ENCODE measurements at places on chromosomes 1 and 21. TPM values are rescaled to one million over a fixed set of nuclear protein-coding genes. Genes with fewer than 3 reads are reported as not detected.

DNA sequence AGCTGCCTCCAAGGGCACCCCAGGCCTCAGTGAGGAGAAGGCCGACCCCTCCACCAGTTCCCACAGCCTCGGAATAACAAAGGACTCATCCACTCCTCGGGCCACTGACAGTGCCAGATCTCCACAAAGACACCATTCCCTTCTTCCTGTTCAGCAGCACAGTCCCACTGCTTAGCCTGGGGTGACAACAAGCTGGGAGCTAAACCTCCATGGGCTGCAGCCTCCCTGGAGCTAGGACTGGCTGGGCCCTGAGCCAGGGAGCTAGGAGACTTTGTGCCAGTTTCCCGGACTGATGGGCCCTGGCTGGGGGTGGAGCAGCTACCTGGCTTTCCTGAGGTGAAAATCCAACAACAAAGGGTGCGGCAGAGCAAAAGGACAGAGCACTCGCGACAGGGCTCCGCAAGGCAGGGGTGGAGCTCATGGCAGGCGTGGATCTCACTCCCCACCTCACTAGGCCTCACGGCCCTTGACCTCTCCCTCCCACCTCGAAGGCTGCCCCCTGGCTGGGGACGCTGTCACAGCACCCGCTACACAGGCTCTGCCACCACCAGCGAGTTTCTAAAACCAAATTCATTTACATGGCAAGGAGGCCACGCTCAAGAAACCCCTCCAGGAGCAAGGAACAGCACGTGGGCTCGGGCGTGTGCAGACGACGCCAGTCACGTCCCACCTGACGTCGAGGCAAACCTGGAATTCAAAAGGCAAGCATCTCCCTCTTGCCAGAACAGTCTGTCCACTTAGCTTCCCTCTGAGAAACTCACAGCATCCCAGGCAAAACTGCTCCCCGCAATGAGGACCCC is 13.8 kb downstream of the SLC35E2B start:
- no peak for DNase-seq

GFI1 gene
- 0.71 TPM for total RNA-seq

DNA sequence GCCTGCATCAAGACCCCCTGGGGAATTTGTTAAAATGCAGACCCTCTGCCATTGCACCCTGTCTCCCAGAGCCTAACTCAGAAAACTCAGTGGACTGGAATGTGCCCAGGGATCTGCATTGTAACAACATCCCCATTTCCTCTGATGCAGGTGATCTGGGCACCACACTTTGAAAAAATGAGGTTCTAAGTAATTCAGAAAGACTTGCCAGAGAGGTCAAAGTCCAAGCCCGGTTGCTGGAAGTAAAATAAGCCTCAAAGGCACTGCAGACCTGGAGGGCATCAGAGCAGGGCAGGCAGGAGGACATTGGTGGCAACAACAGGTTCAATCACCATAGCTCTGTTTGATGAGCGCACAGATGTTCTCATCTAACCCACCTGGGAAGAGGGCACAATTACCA is 90.7 kb downstream of the SYT2 start:
- DNase-seq = no peak

ATAD3A gene
- total RNA-seq = 17.6 TPM

DNA sequence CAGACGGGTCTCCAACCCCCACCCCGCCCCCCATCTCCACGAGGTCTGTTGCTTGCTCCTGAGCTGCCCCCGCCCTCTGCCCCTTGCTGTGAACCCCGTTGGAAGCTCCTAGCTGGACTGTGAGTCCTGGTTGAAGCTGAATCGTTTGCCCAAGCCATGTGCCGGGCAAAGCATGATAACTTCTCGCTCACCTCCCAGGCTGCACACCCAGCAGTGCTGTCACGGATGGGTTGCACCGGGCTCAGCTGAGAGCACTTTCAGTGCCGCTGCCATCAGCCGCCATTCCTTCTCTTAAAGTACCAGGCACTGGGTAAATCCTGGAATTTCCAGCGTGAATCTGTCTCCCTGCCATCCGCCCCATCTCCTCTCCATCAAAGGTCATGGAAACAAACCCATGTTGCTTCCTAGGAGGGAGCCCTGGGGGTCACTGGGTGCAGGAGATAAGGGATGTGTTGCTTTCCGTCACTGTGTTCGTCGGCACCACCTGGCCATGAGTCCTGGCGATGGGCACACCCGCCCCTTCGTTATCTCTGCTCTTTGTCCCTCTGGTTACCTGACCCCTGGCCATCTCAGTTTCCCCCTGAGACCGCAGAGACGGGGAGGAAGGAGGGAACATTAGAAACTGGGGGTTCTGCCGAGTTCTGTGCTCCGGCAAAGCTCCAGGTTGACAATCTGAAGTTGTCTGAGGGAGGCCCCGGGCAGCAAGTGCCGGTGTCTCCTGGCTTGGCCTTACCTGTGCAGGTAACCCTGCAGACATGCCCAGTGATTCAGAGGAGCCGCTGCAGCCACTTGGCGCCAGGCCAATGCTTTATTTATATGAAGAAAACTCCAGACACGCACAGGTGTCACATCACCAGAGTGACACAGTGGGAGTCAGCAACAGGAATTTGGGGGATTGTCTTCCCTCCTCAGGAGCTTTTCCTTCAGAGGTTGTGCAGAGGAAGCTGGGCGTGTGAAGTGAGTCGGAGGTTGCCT is 2.7 kb downstream of the PDE9A start:
- no peak for DNase-seq

All from thoracic aorta (tissue), 2 donors.